ENCODE measurements at places on chromosomes 5 and 9.

DNA sequence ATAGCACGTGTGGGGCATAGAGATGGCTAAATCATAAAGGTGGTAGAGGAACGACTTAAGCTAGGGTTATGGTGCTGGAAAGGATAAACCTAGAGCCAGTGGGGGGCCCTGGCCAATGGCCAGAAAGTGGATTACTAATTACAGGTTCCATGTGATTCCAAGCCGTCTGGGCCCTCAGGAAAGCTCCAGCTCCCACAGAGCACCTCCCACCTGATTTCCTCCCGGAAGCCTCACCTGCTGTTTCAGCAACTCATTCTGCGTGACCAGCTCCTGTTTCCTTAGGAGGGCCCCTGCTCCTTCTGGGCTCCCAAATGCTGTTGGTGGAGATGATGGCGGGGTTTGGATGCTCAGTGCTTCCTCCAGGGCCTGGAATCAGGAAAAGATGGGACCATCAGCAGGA lies 16.2 kb downstream of the GPX3 start:
- DNase-seq = no peak

GRCh38 chr5:132270335-132270665 lies 12.8 kb downstream of the PDLIM4 start:
- DNase-seq = no peak

DNA sequence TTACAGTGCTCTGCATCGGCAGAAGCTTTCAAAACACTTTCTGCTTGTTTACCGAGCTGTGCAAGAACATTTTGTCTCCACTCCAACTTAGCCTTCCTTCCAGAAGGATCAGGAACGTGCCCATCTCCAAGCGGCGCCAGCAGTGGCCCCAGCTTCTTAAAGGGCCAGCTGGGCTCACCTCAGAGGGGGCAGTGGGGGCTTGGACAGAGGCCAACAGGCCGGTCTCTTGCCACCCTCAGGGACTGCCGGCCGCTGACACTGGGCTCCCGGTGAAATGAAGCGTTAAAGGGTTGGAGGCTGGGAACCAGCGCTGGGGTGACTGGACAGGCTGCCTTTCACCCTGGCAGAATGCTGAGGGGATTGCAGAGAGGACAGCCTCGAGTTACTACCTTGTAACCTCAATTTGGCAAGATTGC lies 67.0 kb upstream of the RNU6ATAC start:
- DNase-seq = no peak

DNA sequence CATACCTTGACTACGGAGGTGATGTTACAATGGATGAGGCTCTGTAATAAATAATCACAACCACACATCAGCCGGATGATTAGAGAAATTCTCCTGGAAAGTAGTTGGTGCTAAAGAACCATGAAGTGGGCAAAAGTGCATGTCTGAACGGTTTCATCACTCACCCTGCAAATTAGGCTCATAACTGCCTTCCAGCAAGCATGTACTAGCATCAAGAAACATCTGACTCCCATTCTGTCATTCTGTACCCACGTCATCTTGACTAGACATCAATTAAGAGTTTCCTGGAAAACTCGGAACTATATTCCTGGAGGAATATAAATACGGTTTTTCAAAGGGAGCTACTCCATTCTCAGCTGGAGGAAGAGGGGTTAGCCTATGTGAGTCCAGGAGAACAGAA lies 52.2 kb downstream of the HSD17B3 start:
- no peak for DNase-seq

DNA sequence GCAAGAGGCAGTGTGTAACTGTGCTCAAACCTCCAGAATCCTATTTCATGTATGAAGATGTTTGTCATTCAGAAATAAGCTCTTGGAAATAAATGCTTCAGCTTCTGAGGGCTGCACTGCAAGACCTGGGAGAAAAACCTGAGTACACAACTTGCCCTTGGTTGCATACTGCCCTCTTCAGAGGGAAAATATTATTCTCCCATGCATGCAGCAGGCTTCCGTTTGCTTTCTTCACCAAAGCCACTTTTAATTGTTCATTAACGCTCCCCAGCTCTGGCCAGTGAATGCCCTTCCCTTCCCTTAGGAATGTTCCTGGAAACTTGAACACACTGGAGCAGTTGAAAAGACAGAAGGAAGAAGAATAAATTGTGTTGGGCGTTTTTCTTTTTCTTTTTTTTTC lies 2.5 kb upstream of the WHRN start:
- peak; percentile 10 for DNase-seq

- no peak for DNase-seq
Measured at GRCh38 chr5:148909766-148910165, 83.4 kb downstream of the ADRB2 start.

- no peak for DNase-seq
Measured at GRCh38 chr5:146208916-146209522, 5.6 kb downstream of the RBM27 start.

Data from hematopoietic multipotent progenitor cell treated with erythropoietin and hydrocortisone succinate and interleukin-3 and kit ligand, for 8 days (in vitro differentiated cells).